ENCODE measurements at places on chromosomes 5 and 9.
A peak's percentile ranks its signal among the peaks of the same experiment; 100 is the strongest.

GRCh38 chr5:5293029-5293428 lies 129.4 kb upstream of the ICE1 start:
- no peaks in the 10 kb centered on the region for H3K36me3 ChIP-seq
- no peak overlapping the region for H3K27ac ChIP-seq
- H3K4me3 ChIP-seq, result no peak overlapping the region
- no peak for DNase-seq
- no peaks in the 10 kb centered on the region for H3K27me3 ChIP-seq
- H3K4me1 ChIP-seq, result no peaks in the 10 kb centered on the region

GRCh38 chr5:96080557-96080956 lies 118.9 kb upstream of the ELL2 start:
- no peak overlapping the region for H3K4me3 ChIP-seq
- H3K27me3 ChIP-seq, result no peaks in the 10 kb centered on the region
- H3K36me3 ChIP-seq, result no peaks in the 10 kb centered on the region
- DNase-seq, result no peak
- no peaks in the 10 kb centered on the region for H3K4me1 ChIP-seq

- no peak for DNase-seq
- no peaks in the 10 kb centered on the region for H3K36me3 ChIP-seq
- no peak overlapping the region for H3K27ac ChIP-seq
- no peak overlapping the region for H3K4me3 ChIP-seq
These were observed 182.3 kb upstream of the MAP1B start for GRCh38 chr5:71924980-71925379.

DNA sequence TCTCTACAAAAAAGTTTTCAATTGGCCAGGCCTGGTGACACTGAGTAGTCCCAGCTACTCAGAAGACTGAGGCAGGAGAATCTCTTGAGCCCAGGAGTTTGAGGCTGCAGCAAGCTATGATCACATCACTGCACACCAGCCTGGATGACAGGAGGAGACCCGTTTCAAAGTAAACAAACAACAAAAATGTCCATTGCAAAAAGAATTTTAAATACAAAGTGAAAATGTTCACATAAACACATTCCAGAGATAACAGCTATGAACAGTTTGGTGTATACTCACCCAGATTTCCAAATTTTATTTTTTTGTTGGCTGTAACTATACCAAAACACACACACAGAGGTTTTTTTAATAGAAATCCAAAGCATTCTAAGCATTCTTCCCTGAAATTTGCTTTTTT lies 39.8 kb downstream of the ADRA1B start:
- DNase-seq, result no peak
- no peaks in the 10 kb centered on the region for H3K4me1 ChIP-seq
- no peak overlapping the region for H3K4me3 ChIP-seq
- no peaks in the 10 kb centered on the region for H3K36me3 ChIP-seq
- no peak overlapping the region for H3K27ac ChIP-seq

DNA sequence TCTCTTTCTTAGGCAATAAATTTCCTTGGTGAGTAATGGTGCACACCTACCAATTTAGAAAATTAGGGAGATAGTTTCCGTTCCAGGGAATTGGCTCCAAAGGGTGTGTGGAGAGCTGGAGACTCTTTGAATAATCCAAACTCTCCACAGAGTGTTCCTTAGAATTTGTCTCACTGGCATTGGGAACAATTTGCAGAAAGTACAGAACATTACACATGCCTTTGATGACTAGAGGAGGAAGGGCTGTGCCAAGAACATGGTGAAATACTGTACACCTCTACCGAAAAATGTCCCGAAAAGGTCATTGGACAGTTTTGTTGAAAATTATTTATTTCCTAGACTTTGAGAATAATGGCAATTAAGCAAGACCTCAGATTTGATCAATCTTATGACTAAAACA lies 214.2 kb upstream of the MPDZ start:
- DNase-seq, result no peak
- no peak overlapping the region for H3K4me3 ChIP-seq
- no peaks in the 10 kb centered on the region for H3K27me3 ChIP-seq
- no peaks in the 10 kb centered on the region for H3K4me1 ChIP-seq
- H3K27ac ChIP-seq, result no peak overlapping the region

DNA sequence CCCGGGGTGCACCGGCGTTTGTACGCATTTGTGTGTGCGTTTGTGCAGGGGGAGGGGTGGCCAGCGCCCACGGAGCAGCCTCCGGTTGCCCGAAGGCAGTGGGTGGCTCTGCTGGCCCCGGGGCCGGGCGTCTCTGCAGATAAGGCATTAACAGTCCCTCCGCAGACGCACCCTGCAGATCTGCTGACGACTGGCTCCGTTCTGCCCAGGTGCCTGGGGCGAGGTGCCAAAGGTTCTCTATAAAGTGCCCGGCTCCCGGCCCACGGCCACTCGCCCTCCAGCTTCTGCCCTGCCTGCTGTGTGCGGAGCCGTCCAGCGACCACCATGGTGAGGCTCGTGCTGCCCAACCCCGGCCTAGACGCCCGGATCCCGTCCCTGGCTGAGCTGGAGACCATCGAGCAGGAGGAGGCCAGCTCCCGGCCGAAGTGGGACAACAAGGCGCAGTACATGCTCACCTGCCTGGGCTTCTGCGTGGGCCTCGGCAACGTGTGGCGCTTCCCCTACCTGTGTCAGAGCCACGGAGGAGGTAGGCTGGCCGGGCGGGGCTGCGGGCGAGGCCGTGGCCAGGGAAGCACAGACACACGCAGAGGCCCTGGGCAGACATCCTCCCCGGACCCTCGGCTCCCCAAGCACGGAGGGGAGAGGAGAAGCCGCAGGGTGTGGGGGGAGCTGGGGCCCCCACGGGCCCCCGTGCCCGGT lies at the start of gene SLC6A19:
Gene SLC6A19, plus strand, starts transcription at position 269 of the 699 bp plus-strand sequence. Its CDS starts 56 bp downstream, at position 325.
- H3K36me3 ChIP-seq, result no peaks in the 10 kb centered on the region
- H3K4me3 ChIP-seq, result no peak within 1 kb of the TSS
- no peak within 1 kb of the TSS for H3K27ac ChIP-seq
- H3K4me1 ChIP-seq, result peaks cover 6% of the 10 kb centered on the region
- DNase-seq, result peak; percentile 47

GRCh38 chr5:135094339-135095051 lies 60.5 kb upstream of the PITX1 start:
- H3K27ac ChIP-seq, result no peak overlapping the region
- peaks cover 13% of the 10 kb centered on the region for H3K27me3 ChIP-seq
- DNase-seq, result no peak
- no peak overlapping the region for H3K4me3 ChIP-seq
- no peaks in the 10 kb centered on the region for H3K36me3 ChIP-seq

- peaks cover 5% of the 10 kb centered on the region for H3K27me3 ChIP-seq
- no peak for DNase-seq
- H3K4me1 ChIP-seq, result no peaks in the 10 kb centered on the region
- H3K27ac ChIP-seq, result no peak overlapping the region
- H3K4me3 ChIP-seq, result no peak overlapping the region
- H3K36me3 ChIP-seq, result no peaks in the 10 kb centered on the region
These were observed 1.8 kb upstream of the JAKMIP2 start for GRCh38 chr5:147784146-147784987.

- H3K4me3 ChIP-seq, result no peak overlapping the region
- no peaks in the 10 kb centered on the region for H3K36me3 ChIP-seq
- no peak overlapping the region for H3K27ac ChIP-seq
- no peaks in the 10 kb centered on the region for H3K27me3 ChIP-seq
These were observed 156.4 kb downstream of the EFNA5 start for GRCh38 chr5:107514305-107514704.

- H3K4me1 ChIP-seq, result no peaks in the 10 kb centered on the region
- no peak overlapping the region for H3K4me3 ChIP-seq
- H3K27ac ChIP-seq, result no peak overlapping the region
- peaks cover 100% of the 10 kb centered on the region for H3K36me3 ChIP-seq
- H3K27me3 ChIP-seq, result no peaks in the 10 kb centered on the region
These were observed 37.3 kb upstream of the POMT1 start for GRCh38 chr9:131465401-131465800.

GRCh38 chr9:136840877-136841645 lies 1.2 kb upstream of the AJM1 start:
- no peak overlapping the region for H3K27ac ChIP-seq
- peaks cover 34% of the 10 kb centered on the region for H3K4me1 ChIP-seq
- H3K27me3 ChIP-seq, result peaks cover 28% of the 10 kb centered on the region
- H3K36me3 ChIP-seq, result peaks cover 37% of the 10 kb centered on the region
- no peak overlapping the region for H3K4me3 ChIP-seq

GRCh38 chr5:5978501-5979376 lies 399.6 kb downstream of the MED10 start:
- no peak for DNase-seq
- no peak overlapping the region for H3K27ac ChIP-seq
- no peak overlapping the region for H3K4me3 ChIP-seq
- no peaks in the 10 kb centered on the region for H3K27me3 ChIP-seq
- H3K36me3 ChIP-seq, result no peaks in the 10 kb centered on the region
- peaks cover 6% of the 10 kb centered on the region for H3K4me1 ChIP-seq

GRCh38 chr5:88661806-88662207 lies 221.2 kb downstream of the MEF2C start:
- no peak overlapping the region for H3K27ac ChIP-seq
- no peaks in the 10 kb centered on the region for H3K36me3 ChIP-seq
- H3K4me3 ChIP-seq, result no peak overlapping the region
- DNase-seq, result no peak
- H3K27me3 ChIP-seq, result peaks cover 90% of the 10 kb centered on the region

- H3K27ac ChIP-seq, result peak overlapping the region; percentile 76
- no peaks in the 10 kb centered on the region for H3K27me3 ChIP-seq
- peak overlapping the region; percentile 22 for H3K4me3 ChIP-seq
- no peaks in the 10 kb centered on the region for H3K36me3 ChIP-seq
- H3K4me1 ChIP-seq, result peaks cover 32% of the 10 kb centered on the region
These were observed 34.6 kb downstream of the GADD45G start for GRCh38 chr9:89639367-89639795.
